Cerebellar nuclear complex (tissue), 1 donor: ENCODE measurements at places on chromosomes 1 and 21.

GRCh38 chr1:56533621-56534020, 45.7 kb downstream of the PLPP3 start:
- no peak for DNase-seq

- no peak for DNase-seq
Measured at GRCh38 chr1:217027403-217028080, 304.3 kb upstream of the ESRRG start.

- no peak for DNase-seq
Measured at GRCh38 chr1:117147341-117147831, 25.8 kb upstream of the TRIM45 start.

GRCh38 chr1:64942118-64942517, 24.2 kb downstream of the JAK1 start:
- DNase-seq, result no peak

DNA sequence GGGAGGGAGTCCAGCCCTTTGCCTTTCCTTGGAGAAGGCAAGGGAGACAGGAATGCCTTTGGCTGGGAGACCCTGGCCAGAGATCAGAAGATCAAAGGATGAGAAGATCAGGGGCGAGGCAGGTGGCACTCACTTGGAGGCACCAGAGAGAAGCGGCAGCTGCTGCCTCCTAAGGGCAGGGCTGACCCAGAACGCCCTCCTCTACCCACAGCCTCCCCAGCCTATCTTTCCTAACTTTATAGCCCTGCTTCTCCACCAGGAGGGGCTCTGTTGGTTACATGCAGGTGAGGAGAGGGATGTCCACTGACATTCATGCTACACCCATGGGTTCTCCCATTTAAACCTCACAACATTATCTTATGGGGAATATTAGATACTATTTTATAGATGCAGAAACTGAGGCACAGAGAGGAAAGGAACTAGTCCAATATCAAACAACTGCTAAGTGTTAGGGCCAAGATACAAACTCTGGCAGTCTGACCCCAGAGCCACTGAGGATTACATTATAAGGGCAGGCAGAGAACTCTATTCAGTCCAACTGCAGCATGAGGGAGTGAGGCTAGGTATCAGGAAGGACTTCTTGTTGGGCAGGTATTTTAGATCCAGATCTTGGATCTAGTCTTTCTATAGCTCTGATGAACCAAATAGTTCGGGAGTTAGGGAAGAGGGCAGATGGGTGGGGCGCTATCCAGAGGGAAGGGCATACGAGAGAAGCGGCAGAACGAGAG, 19.9 kb downstream of the LGR6 start:
- no peak for DNase-seq

GRCh38 chr1:169129109-169129784, 22.8 kb downstream of the ATP1B1 start:
- DNase-seq, result no peak

DNA sequence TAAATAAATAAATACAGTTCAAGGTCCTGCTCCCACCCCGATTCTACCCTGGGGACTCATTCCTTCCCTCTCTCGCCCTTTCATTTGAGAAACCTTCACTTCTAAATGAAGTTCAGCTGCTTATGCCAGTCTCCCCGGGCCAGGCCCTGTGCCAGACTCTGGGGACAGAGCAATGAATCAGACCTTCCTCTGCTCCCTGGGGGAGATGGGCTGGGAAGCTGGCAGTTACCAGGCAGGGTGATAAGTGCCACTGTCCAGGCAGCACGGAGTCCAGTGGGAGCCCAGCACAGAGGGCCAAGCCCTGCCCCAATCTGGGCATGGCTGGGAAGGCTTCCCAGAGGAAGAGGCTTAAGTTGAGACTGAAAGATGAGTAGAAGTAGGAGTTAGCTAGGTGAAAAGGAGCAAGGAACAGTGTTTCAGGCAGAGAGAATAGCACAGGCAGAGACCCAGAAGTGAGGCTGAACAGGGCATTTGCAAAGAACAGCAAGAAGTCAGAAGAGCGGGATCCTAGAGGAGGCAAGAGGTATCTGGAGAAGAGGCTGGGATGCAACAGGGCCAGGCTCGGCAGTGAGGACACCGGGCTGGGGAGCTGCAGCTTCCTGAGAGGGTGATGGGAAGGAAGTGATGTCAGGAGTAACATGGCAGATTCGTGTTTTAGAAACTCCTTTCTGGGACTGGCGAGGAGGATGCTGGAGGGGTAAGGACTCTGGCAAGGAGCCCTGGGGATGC, 13.5 kb downstream of the KCNQ4 start:
- no peak for DNase-seq

DNA sequence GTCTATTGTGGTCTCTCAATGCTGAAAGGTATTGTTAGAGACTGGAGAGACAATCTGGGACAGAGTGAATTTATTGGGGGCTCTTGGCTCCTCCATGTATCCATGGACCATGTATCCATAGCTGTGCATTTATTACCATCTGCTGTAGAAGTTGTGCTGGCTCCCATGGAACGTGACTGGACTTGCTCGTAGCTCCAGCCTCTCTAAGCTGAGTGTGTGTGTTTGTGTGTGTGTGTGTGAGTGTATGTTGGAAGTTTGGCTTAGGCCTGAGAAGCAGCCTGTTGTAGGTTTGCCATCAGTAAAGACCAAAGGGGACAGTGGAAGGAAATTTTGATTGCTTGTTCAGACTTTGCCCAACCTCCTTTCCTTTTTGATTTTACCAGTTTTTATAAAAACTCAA, 105.7 kb upstream of the USP24 start:
- DNase-seq, result no peak

DNA sequence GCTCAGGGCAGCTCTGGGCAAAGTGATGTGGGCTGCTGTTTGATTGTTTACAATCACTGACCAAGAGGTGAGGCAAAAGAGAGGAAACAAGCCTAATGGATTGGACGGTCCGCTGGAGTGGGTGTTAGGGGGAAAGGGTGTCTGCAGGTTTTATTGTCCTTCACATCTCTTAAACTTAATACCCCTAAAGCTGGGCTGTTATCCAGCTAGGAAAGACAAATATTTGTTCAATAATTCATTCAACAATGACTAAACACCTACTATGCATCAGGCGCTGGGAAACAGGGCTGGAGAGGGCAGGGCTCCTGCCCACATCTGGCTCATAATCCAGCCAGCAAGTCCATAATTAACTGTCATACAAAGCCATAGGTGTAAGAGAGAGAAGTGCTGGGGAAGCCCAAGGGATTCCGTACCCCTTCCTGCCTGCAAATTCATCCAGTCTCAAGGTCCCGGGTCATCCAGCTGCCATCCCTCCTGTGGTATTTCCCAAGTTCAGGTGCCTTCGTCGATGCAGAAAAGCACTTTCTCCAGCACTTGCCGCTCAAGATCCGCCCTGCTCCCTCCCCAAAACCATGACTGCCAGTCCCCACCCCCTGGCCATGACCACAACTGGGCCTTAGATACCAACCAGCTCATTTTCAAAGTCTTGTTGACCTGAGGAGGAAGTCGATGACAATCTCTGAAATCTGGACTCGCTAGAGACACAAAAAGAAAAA, 10.7 kb downstream of the TMEM63A start:
- DNase-seq, result no peak

DNA sequence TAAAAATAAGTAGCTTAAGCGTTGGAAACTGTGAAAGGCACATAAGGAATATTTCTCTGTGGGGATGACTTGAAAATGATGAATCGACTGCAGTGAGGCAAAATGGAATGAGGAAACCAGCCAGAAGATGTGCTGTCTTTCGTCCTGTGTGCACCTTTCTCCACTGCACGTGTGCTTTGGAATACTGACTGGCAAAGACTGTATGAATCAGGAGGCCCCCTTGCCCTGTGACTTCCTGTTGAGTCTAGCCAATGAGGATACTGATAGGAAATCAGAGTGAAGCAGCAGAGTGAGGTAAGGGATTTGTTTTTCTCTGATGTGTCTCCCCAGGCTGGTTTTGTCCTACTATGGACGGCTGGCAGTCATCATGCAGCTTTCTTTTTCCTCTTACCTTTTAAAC, 118.2 kb upstream of the ADGRL4 start:
- DNase-seq, result no peak

- DNase-seq, result no peak
Measured at GRCh38 chr1:220203816-220204215, 68.4 kb downstream of the RAB3GAP2 start.

- no peak for DNase-seq
Measured at GRCh38 chr1:59972216-59972927, 45.8 kb upstream of the CYP2J2 start.

GRCh38 chr1:91850708-91851107, 35.2 kb downstream of the TGFBR3 start:
- DNase-seq, result no peak

- DNase-seq, result no peak
Measured at GRCh38 chr21:21788591-21788990, 790.4 kb downstream of the NCAM2 start.

DNA sequence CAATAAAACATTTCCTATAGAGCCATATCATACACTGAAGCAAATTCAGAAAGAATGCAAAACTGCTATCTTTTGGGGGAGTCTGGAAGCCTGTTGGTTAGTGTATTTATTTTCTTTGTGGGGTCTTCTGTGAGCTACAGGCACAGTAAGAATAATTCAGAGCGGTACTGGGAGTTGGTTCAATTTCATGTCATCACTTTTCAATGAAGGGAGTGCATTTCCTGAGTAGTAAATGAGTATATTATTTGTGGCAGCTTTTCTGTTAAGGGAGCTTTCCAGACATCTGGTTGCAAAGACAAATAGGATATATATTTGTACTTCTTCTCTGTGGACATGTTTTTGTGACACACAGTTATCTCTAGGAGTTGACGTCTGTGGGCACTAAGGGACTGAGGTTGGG, 130.6 kb downstream of the HUNK start:
- no peak for DNase-seq

DNA sequence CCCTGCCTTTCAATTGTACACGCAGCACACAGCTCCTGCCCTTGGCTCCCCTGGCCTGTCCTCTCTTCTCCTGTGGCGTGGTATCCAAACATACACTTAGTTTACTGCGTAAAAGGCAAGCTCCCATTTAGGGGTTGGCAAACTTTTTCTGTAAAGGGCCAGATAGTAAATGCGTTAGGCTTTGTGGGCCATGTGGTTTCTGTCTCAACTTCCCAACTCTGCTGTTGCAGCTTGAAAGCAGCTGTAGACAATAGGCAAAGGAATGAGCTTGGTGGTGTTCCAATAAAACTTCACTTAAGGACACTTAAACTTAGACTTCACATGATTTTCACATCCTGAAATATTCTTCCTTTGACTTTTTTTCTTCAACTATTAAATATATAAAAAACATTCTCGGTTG, 63.3 kb downstream of the RHOU start:
- no peak for DNase-seq

DNA sequence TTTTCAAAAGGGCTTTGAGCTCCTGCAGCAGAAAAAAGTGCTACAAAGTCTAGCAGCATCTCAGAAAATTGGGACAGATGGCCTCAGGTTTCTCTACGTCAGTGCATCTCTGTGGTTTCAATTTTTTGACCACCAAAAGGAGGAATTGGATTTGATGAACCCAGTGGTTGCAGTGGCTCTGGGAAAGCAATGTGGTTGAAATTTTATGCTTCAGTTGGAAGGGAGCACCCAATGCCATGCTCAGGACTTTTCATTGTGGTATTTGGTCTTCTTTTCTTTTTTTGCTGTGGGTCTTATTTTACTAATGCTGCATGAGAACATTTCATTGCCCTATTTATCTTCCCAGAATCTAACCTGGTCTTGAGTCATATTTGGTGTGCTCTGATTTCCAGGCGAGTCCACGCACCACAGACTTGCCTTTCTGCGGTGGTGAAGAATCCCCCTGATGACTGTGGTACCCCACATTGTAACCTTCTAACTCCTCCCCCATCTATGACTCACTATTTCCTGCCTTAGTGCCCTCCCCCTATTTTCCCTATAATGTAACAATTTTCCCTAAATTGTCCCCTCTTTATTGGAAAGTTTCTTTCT, 56.7 kb downstream of the S1PR1 start:
- DNase-seq, result no peak

DNA sequence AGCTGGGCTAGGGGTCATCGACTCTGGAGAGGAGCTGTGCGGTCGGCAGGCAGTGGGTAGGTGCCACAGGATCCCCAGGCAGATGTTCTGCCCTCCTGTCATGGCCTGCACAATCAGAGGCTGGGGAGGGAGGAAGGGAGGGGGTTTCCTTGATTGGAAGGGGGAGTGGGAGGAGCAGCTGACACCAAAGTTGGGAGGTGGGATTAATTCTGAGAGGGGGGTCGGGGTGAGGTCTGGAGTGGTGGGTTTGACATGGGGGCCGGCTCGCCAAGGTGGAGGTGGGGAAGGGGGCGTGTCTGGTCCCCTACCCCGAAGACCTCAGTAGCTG, 651 bp upstream of the HPCA start:
- DNase-seq, result no peak

GRCh38 chr1:184768467-184768866, 13.8 kb upstream of the EDEM3 start:
- DNase-seq, result no peak

GRCh38 chr1:245901037-245901436, 606.0 kb downstream of the SMYD3 start:
- DNase-seq, result no peak

- no peak for DNase-seq
Measured at GRCh38 chr21:46120301-46121285, 22.7 kb downstream of the COL6A2 start.

DNA sequence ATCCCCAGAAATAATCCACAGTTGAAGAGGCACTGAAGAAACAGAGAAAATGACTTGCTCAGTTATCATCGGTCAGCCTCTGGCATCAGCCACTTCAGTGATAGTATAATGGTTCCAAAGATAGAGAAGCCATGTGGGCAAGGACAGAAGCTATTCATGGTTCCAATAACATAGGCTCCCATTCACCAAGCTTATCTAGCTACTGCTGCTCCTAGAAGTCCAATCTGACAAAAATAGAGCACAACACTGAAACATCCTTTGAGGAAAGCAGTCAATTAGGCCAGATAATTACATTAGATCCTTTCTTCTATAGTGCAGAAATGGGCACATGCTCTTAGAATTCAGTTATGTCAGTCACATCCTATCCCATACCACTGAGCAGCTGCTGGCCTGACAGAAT, 33.5 kb upstream of the CRB1 start:
- no peak for DNase-seq

DNA sequence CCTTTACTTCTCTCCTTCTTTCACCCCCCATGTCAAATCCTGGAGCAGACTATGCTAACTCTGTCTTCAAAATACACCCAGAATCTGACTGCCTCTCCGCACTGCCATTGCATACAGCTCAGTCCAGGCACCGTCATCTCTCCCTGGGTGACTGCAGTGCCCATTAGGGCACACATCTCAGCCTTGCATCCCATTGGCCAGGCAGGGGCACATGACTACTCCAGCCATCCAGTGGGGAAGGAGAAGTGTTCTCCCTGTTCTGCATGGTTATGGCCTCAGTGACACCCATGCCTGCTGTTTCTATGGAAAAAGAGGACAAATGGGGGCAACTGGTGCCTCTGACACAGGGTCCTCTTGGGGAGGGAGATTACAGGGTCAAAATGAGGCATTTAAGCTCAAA, 270.5 kb downstream of the MATN1 start:
- DNase-seq, result no peak

GRCh38 chr1:40860706-40861223, 1.4 kb downstream of the CITED4 start:
- no peak for DNase-seq

DNA sequence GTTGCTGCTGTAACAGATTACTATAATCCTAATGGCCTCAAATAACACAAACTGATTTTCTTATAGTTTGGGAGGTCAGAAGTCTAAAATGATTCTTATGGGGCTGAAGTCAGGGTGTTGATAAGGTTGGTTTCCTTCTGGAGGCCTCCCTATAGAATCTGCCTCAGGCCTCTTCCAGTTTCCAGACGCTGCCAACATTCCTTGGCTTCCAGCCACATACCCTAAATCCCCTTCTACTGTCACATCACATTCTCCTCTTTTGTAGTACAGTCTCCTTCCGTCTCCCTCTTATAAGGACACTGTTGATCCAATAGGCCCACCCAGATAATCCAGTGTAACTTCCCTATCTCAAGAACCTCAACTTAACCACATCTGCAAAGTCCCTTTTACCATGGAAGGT, 145.3 kb upstream of the NCAM2 start:
- no peak for DNase-seq
